AG10803 (cell line): ENCODE measurements at places on chromosomes 1 and 21.
A peak's percentile ranks its signal among the peaks of the same experiment; 100 is the strongest.

DNA sequence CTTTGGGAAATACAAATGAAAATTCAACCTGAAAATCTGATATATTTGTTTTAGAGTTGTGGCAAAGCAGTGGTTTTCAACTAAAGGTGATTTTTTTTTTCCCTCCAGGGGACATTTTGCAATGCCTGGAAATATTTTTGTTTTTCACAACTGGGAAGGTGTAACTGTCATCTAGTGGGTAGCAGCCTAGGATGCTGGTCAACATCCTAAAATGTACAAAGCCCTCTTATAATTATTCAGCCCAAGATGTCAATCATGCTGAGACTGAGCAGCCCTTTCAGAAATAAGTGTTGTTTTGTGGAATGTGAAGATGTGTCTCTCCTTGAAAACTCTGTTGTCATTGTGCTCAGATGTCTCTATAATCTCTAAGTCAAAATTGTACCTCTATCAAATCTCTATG lies 95.2 kb upstream of the NCAM2 start:
- DNase-seq: no peak

DNA sequence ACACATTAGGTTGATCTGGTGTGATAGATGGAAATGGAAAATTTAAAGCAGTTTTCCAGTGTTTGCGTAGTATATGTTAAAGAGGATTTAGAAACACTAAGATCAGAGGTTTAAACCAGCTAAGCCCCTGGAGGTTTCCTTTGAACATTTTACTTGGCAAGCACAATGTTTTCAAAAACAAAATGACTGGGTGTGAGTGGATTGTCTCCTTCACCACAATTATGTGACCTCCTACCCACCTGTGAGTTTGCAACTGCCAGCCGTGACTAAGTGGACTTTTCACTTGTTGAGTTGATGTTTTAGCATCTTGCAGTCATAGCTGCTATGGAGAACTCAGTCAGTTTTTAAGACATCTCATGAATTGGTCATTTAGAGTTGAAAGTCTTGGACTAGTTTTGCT lies 4.7 kb downstream of the CCDC190 start:
- peak; percentile 87 for DNase-seq

GRCh38 chr1:243842978-243843511 lies 7.0 kb downstream of the AKT3 start:
- peak; percentile 83 for DNase-seq

GRCh38 chr1:101460739-101461138 lies 223.9 kb downstream of the S1PR1 start:
- DNase-seq: no peak

- no peak for DNase-seq
Observed at GRCh38 chr1:219626865-219627264, 14.0 kb upstream of the ZC3H11B start.

GRCh38 chr1:156709757-156710489 lies 4.5 kb upstream of the CRABP2 start:
- peak; percentile 80 for DNase-seq

DNA sequence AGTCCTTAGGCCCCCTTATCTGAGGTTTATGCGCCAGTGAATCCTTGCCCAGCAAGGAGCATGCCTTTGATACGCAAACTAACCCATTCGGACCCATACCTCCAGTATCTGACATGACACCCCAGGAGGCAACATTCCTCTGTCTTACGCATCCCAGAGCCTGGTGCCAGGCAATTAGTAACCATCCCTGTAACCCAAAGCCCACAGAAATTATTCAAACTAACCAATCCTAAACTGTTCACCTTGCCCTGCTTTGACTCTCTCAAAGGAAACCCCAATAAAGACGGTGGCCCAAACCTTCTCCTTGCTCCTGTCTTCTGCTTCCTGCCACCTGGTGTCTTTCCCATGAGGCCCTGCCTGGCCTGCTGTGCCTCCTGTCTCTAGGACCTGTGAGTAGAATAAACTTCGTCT lies 36.4 kb downstream of the ZNF496 start:
- DNase-seq: peak; percentile 21

DNA sequence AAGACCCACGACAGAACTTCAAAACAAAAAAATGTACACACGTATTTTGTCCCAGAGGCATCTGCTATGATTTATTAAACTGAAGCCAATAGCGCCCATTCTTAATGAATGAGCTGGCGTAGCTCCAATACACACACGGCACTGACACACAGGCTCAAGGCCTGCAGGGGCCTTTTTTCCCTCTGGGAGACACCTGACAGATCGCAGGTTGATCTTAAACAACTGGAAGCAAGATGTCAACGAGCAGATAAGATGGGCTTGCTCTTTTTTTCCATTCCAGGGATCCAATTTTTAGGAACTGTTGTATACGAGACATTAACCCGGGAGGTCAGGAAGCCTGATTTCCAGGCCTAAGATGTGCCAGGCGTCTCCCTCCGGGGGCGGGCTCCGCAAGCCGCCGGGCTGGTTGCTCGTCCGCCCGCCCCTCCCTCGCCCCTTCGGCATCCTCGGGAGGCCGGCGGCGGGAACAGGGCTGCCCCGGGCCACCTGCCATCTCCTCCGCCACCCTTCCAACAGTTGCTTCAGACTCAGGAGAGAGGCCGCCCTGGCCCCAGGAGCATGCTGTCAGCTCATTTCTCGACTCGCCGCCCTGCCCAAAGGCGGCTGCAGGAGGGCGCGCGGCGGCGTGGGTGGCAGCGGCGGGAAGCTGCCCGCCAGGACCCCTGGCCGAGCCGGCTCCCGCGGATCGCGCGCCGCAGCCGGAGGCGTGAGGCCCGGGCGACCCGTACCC lies 735 bp downstream of the TTC13 start:
- no peak for DNase-seq

DNA sequence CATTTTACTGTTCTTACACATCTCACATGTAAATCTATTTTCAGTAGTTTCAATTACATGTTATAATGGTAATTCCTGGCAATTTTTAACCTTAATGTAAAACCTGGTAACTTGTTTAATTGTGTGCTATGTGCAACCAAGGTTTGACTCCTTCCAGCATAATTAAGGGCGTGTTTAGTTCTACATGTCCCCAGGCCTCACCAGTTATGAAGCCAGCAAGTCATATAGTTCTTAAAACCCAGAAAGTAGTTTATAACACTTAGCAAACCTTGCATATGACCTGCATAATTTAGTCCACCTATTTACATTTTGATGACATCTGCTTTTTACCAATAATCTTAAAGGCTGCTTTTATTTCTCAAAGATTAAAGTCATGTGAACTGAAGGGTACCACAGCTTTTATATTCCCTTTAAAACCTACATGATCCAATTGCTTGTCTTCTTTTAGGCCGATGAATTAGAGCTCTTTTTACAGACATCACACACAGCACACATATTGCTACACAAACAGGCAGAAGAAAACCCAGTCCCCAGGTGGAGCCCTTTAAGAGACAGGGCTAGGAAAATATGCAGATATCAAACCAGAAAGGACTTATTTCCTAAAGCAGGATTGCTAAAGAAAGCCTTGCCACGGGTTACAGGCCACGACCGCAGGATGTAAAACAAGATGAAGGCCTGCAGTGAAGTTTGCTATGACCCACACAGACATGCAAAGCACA lies 23.2 kb upstream of the SYCP1 start:
- DNase-seq: no peak

- no peak for DNase-seq
Observed at GRCh38 chr1:45923343-45923742, 119.9 kb downstream of the MAST2 start.

DNA sequence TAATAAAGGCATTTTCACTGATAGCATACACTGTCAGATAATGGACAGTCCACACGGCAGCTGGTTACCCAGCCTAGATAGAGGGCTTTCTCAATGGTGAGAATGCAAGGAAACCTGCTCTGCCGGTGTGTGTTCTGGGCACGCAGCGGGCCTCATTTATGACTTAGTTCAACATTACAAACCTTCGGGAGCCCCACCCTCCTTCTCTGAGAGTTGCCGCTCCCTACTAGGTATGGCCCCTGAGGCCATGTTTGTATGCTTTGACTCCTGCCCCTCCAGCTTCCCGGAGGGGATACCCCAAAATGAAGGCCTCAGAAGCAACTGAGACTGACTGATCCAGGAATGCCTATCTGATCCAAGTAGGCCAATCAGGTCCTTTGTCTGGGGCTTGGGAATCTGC lies 17.2 kb upstream of the FABP3 start:
- DNase-seq: no peak

GRCh38 chr1:184319879-184320278 lies 67.0 kb upstream of the C1orf21 start:
- no peak for DNase-seq

- DNase-seq: peak; percentile 46
Observed at GRCh38 chr21:26457817-26458216, 115.3 kb downstream of the CYYR1 start.

DNA sequence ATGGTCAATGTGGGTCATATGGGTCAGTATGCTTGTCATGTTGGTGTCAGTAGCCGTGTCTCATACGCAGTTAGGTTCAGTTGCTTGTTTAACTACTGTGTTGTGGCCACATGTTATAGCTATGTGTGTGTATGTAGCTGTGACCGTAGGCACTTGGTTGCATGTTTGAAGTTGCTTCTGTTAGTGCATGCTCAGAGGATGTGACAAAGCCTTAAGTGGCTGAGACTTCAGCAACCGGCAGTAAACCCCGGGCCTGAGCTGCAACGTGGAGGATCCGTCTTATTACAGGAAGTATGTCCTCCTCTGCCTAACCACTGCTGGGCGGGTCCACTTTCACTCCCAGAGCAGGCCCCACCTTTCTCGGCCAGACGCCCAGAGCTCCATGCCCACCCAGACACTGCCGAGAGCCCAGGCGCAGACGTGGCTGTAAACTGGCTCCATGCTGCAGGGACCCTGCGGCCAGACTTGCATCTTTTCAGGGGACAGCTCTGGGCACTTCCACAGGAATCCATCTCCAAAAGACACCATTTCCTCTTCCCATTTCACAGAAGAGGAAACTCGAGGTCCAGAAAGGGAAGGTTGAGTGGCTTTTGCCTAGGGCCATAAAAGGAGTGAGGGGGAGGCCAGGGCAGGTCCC lies 2.2 kb downstream of the TCEA3 start:
- peak; percentile 81 for DNase-seq

DNA sequence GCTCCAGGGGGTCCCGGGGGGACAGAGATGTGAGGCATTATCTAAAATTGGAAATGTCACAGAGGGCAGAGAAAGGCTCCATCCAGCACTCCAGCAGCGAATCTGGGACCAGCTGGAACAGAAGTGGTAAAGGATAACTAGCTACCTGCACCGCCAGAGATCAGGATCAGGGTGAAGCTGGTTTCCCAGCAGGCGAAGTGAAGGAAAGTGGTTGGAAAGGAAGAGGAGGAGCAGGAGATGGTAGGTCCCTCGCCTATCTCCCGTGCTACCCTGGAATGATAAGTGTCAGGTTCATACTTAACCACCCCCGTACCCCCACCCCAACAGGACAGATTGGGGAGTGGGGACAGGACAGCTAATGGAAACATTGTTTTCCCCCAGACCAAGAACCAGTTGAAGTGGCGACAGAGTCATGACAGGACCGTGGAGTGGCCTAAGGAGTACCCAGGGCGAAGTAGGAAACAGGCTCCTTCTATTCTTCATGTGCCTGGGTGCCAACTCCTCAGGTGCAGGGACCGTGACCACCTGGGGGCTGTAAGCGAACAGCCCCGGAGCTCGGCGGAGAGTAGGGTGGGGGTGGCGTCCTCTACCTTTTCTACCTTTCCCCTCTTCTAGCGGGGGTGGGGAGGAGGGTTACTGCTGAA lies 717 bp downstream of the B4GALT3 start:
- no peak for DNase-seq

DNA sequence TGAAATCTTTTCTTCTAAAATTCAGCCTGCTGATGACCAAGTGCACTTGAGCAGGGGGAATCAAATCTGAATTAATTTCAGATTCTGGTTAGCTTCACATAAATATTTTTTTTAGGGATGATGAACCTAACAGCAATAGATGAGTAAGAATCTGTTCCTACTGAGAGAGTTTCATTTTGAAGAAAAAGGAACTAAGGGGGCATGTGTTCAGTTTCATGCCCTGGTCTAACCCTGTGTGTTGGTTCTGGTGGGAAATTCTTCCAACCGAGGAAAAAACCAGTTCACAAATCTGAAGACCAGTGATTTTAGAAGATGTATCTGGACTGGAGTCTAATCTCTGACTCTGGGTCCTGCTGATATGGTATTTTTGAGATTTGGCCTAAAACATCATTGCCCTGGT lies 13.7 kb downstream of the SELL start:
- no peak for DNase-seq

GRCh38 chr21:32702702-32703101 lies 25.1 kb downstream of the SYNJ1 start:
- DNase-seq: peak; percentile 46

- DNase-seq: peak; percentile 99
Observed at GRCh38 chr1:68384321-68384813, 65.4 kb downstream of the RPE65 start.

DNA sequence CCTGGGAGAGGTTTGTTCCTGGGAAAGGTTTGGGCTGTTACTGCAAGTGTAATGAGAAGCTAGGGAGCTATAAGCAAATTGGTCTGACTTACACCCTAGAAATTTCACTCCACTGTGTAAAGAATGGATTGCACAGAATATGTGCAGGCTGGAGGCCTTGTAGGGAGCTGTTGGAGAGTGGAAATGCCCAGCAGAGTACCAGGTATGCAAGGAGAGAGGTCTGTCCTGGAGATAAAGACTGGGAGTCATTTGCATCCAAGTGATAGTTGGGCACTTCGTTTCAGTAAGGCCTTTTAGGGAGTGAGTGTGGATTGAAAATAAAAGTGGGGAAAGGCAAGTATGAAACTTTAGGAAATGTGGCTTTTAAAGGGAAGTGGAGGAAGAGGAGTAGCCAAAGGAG lies 75.8 kb downstream of the CACNA1E start:
- DNase-seq: no peak

DNA sequence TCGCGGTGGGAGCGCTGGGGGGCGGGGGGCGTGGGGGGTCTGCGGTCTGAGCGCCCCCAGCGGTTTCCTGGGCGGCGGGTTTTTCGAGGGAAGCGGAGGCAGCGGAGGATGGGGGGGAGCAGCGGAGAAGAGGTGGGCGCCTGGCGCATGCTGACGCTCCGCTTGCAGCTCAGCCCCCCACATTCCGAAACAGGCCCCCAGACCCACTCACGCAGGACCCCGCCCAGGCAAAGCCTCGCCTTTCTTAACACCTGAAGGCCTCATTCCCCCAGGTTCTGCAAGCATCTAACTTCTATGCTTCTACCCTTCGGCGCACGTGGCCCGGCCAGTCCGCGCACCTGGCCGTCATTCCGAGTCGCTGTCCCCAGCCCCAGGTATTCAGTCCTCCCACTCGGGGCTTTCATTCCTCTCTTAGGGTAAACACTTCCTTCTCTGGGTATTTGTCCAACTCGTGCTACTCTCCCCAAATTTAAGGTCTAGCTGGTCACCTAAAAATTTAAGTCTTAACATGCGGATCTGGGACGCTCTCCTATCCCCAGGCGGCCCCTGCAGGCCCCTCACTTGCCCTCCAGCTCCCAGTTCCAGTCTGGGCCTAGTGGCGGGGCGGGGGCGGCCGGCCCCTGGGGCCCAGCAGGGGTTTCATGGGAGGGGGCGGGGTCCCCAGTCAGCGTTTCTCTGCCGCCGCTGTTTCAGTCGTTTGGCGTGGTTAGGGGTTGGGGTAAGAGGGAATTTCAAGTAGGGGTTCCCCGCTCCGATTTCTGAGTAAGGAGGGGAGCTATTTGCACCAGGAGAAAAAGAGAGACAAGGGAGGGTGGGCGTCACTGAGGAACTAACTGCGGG lies 2.8 kb upstream of the ZBTB7B start:
- no peak for DNase-seq

- DNase-seq: peak; percentile 40
Observed at GRCh38 chr1:186864296-186864695, 35.5 kb downstream of the PLA2G4A start.
